Bone marrow (tissue), 2 donors: ENCODE measurements at places on chromosomes 5 and 9.

DNA sequence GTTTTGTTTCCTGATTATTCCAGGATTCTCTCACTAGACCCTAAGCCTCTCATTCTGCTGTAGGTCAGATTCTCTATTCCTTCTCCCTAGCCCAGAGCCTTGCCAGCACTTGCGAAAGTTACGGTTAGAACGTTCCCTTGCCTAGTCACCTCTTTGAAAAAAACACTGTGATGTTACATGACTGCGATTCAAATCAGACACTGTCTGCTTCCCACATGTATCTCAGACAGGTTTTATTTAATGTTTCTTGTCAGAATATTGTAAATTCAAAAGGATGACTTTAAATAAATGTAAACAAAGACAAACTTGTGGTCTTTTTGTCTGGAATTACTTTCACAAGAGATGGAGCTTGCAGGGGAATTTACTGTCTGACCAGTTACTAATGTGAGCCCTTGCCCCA is 116.5 kb upstream of the OTULINL start:
- DNase-seq: no peak

GRCh38 chr5:139046551-139046950 is 151.6 kb downstream of the SIL1 start:
- DNase-seq: no peak

- DNase-seq: no peak
Observed at GRCh38 chr5:150632305-150633160, 7.9 kb upstream of the SYNPO start.

- no peak for DNase-seq
Observed at GRCh38 chr9:2955575-2955974, 111.7 kb upstream of the PUM3 start.

GRCh38 chr9:5714501-5715401 is 85.8 kb downstream of the RIC1 start:
- DNase-seq: no peak

DNA sequence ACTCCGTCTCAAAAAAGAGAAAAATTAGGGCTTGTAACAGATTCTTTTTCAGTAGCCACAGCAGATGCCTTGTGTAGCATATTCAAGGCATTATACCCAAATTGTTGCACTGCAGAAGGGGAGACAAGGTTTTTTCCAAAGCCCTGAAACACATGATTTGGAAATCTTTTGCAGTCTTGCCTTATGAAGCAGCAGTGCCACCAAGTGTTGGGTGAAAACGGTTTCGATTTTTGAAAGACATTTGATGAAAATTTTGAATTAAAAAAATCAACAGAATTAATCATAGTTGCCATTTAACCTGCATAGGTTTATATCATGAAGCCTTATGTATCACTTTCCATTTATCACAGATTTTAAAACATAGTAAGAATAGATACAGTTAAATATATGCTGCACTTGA is 479.5 kb downstream of the TAF11L14 start:
- peak; percentile 31 for DNase-seq

DNA sequence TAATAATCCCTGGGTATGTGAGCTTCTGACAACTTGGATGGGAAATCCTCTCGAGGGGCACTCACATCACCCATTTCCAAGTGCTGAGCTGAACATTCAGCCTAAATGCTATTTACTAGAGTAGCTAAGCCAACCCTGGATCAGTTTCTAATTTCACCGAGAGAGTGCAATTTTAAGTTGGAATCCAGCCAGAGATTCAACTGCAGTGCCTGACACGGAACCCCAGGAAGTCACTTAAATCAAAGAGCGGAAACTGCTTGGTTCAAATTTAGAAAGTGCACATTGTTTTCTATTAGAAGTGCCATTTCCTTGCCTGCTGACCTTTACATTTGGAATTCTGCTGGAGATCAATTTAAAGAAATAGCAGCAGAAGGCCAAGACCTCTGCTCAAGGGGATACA is 8.8 kb downstream of the SPRY4 start:
- DNase-seq: no peak
